Stimulated activated CD8-positive, alpha-beta memory T cell treated with anti-CD3 and anti-CD28 coated beads, Interleukin-7, amount 100 ng/mL, for 24 hours (primary cell): ENCODE measurements at places on chromosomes 1 and 21.

- DNase-seq, result no peak
Observed at GRCh38 chr1:213988507-213989001, 781 bp downstream of the PROX1 start.

GRCh38 chr21:46061063-46061462 is 36.8 kb upstream of the COL6A2 start:
- DNase-seq, result no peak

DNA sequence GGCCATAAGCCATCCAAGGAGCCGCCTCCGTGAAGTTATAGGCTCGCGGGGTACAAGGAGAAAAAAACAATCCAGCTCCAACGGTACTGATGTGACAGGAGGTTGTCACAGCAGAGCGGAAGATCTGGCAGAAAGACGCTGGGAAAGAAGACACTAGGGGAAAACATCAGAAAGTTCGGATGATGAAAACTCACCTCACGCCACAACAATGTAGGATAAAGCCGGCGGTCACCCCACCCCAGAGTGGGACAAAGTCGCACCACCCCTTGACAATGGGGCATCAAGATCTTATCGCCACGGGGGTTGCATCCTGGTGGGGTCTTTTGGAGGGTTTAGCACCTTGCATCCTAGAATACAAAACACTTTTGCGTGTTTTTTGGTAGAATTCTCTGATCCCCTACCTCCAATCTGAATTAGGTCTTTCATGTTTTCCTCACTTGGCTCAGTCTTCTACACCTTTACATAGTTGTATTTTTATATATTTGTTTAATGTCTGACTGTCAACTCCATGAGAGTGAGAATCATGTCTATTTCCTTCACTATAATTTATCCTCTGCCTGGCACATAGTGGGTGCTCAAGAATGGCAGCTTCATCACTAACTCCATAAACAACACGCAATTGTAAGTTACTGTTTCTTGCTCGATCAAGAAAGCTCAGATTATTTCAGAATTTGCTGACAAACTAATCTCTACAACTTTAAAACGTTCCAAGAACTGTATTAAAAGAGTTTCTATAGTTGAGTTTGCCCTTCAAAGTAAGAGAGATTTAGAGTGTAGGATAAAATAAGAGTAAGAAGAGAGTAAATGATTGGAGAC is 611 bp upstream of the ZSWIM5 start:
- no peak for DNase-seq

DNA sequence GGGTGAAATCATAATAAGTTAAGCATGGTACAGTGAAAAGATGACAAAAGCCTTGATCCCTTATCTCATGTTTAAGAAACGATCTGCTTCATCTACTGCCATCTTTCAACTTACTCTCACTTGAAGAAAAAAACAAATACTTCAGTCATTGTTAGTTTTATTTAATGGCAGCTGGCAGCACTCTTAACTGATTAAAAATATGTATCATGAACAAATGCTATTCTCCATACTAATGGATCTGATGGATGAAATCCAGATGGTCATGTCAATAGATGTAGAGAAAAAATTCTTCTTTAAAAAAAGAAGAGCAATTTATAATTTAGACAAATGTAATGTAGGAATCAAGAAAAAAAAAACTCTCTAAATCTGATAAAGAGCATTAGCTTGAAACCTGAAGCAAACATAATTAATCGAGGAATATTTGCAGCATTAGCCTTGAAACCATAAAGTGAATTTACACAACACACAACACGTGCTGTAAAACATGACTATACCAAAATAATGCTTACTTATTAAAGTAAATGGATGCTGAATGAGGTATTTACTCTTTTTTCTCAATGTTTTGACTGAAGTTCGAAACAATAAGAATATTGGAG is 579.0 kb upstream of the ADAMTS5 start:
- DNase-seq, result no peak

- DNase-seq, result no peak
Observed at GRCh38 chr1:54069791-54070170, 16.4 kb downstream of the TCEANC2 start.

GRCh38 chr1:20404466-20404865 is 81.5 kb downstream of the CAMK2N1 start:
- DNase-seq, result no peak

- no peak for DNase-seq
Observed at GRCh38 chr1:108556066-108556465, 3.8 kb upstream of the EEIG2 start.

DNA sequence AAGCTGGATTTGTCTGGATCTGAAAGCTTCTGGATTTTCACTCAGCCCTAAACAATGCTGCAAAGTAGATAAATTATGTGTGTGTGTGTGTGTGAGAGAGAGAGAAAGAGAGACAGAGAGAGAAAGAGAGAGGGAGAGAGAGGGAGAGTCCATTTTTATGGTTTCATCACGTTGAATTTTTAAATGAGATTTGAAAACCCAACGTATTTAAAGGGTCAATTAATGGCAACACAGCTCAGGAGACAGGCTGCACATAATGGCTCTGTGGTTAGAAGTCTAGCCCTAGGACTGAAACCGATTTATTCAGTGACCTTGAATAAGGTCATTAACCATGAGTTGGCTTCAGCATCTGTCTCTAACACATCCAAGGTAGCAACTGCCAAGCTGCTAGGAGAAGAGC is 35.3 kb upstream of the FMN2 start:
- no peak for DNase-seq

DNA sequence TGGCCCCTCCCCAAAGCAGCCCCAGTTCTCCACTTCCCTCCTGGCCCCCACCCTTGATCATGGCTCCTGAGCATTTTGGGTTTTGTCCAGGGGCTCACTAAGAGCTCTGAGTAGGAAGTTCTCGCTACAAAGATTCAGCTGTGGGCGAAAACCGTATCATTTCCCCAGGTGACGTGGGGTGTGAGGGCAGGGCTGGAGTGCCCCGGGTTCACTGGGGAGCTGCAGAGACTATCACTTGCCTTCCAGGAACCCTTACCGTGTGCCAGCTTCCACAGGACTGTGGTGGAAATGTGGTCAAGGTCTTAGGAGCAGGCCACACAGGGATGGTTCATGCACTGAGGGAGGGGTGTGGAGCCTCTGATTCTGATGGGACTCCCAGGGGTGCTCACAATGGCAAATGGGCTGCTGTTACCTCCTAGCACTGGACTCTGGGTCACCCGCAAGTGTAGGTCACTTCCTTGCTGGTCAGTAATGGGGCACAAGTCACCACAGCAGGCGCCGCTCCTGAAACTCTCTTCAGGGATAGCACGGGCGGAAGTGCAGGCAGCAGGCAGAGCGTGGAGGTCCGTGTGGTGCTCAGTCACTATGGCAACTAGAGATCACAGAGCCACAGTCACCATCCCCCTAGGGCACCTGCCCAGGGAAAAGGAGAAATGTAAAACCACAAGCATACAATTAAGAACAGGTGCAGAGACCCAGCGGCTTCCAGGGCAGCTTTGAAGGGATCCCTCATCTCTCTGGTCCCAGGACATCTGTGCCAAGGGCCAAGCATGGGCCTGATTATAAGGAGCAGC is 35.4 kb downstream of the RSPH1 start:
- no peak for DNase-seq

DNA sequence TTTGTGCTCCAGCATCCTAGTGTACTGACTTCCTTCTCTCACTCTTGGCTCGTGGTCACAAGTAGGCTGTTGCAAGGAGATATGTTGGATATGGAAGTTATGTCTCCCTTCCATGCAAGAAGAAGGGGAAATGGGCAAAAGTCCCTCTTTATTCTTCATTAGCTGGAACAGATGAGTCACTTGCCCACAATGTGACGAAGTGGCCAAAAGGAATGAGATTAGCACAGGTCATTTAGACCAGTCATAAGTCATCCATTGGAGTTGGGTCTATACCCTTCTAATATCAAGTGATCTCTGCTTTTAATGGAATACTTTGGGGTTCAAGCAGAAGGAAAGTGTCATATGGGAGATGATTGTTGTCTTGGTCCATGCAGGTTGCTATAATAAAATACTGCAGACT is 91.2 kb upstream of the NGF start:
- DNase-seq, result no peak

DNA sequence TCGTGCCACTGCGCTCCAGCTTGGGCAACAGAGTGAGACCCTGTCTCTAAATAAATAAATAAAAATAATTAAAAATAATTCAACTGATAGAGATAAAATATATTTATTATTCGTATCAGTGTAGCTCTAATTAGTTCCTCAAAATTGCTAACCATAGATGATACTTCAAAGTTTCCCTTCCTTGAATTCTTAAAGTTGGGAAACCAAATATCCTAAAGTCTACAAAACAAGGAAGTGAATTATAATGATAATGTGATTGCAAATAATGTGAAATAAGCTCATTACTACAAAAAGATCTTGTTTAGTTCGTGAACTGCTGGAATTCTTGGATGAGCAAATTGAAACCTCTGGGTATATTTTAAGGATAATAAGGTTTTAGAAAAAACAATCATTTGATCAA is 60.5 kb downstream of the NUP210L start:
- no peak for DNase-seq

DNA sequence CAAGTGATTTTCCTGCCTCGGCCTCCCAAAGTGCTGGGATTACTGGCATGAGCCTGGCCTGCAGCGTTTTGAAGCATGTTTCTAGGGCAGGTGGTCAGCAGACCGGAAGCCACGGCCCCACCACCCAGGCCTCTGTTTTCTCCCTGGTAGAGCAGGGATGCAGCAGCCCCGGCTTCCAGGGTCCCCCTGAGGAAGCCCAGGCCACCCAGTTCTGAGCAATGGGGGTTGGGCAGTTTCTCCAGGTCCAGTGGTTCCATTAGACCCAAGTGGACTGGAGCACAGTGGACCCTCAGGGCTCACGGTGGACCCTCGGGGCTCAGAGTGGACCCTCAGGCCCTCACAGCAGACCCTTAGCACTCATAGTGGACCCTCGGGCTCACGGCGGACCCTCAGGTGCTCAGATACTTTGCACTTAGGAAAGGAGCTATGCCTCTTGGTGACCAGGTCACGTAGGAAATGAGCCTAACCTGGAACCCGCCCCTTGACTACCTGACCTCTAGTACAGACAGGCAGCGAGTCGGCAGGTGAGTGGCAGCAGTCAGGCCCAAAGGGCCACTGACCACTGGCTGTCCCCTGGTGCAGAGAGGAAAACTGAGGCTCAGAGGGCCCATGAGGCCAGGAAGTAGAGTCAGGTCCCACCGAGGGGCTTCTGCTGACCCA is 4.6 kb upstream of the FNDC10 start:
- no peak for DNase-seq

- DNase-seq, result no peak
Observed at GRCh38 chr1:151852733-151853132, 779 bp downstream of the THEM5 start.

DNA sequence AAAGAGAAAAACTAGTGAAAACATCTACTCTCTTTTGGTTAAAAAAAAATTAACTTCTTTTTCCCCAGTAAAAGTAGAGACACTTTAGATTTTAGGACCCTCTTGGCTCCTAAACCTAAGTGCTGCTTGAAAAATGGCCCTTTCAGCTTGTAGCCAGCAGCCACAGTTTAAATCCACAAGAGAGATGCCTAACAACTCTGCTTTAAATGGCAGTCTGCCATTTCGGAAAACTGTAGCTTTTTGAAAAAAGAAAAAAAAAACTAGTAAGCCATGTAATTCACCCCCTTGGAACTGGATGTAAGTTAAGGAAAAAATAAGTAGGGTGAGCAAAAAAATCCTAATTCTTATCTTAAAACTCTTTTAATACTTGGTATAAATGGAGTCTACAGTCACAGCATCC is 56.0 kb downstream of the LHX9 start:
- no peak for DNase-seq

- no peak for DNase-seq
Observed at GRCh38 chr21:42724226-42724920, 71.0 kb downstream of the PDE9A start.

GRCh38 chr1:225881081-225881958 is 860 bp downstream of the TMEM63A start:
- no peak for DNase-seq

DNA sequence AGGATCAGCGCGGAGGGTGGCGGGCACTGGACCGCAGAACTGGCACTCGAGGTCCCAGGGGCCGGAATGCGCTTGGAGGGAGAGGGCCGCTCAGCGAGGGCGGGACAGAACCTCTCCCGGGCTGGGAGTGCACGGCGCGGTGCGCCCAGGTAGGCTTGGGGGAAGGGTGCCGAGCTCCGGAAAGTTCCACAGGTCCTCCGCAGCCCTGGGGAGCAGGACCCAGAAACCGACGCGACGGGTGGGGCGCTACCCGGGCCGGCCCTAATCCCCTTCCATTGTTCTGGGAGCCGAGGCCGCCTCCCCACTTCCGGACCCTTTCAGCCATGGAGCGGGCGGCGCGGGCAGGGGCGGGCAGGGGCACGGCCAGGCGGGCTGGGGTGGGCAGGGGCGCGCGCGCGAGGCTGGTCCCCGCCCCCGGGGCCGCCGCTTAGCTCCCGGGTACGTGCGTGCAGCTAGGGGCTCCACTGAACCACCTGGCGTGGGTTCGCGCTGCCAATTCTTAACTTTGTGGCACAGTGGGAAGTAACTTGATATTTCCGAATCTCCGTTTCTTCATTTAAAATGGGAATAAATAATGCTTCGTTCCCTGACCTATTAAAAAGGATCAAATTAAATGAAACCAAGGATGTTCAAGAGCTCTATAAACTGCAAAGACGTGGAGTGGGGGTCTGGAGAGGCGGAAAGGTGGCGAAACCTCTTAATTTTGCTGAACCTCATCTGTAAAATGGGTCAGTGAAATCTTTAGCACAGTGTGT is 20.7 kb downstream of the LGR6 start:
- no peak for DNase-seq

DNA sequence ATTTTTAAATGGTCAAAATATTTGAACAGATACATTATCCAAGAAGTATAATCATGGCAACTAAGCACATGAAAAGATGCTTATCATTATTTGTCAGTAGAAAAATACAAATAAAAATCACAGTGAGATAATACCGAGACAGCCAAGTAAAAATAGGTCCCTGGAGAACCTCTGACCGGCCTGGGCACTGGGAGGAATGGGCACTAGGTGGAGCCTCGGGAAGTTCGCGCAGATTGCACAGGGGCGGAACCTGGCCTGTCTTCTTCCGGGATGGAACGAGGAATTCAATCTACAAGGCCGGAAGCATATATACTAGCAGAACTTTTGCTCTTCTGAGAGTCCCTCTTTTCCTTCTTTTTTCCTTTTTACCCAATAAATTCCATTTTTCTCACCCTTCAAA is 148.5 kb upstream of the CHRM3 start:
- DNase-seq, result no peak

DNA sequence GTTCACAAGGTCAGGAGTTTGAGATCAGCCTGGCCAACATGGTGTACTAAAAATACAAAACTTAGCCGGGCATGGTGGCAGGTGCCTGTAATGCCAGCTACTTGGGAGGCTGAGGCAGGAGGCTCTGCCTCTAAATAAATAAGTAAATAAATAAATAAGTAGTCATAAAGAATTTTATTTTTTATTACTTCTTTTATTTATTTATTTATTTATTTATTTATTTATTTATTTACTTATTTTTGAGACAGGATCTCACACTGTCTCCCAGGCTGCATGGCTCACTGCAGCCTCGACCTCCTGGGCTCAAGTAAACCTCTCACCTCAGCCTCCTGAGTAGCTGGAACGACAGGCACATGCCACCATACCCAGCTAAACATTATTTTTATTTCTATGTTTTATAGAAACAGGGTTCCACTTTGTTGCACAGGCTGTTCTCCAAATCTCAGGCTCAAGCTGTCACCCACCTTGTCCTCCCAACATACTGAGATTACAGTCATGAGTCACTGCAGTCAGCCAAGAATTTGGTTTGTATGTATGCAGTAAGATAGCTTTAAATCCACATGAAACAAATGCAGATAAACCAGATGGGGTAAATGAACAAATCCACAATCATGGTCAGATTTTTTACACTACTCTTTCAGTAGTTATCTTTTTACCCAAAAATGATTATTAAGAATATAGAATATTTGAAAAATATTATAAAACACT is 523.3 kb upstream of the RGS18 start:
- no peak for DNase-seq

- no peak for DNase-seq
Observed at GRCh38 chr1:37797750-37798345, 4.2 kb downstream of the MANEAL start.
